Stimulated activated CD4-positive, alpha-beta T cell treated with anti-CD3 and anti-CD28 coated beads, TNF-alpha, amount 100 ng/mL, for 1 hour (primary cell): ENCODE measurements at places on chromosomes 12 and 14.

DNA sequence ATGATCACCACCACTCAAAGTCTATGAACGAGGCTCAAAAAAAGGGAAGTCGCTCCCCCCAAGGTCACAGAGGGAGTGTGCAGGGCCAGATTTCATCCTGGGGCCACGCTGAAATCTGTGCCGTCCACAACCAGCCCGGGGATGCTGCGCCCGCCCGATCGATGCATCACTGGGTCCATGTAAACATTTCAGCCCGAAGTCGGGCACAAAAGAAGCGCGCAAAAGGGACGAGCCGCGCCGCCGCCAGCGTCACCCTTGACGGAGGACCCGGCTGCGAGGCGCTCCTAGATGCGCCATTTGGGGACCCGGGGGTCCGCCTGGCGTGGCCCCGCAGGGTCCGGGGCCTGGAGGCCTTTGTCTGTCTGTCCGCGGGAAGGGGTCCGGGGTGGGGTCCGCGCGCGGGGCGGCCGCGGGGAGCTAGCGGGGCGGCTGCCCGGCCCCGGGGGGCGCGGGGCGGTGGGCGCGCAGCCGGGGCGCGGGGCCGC is 503 bp downstream of the FBXO21 start:
- no peak for DNase-seq

DNA sequence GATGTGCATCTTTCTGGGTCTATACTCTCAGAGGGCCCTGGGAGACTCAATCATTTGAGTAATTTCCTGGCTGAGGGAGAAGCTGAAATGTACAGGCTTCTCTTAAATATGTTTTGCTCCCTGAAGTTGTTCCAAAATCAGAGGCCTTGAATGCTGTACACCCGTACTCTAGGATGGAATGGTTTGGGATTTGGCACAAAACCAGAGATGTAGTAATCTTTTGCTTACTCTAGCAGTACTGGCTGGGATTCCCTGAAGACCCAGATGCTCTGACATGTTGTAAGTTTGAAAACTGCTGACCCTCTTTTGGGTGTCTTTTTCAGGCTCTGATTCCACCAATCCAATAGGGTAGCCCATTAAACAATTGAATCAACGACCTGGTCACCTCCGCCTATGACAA is 10.4 kb downstream of the ACACB start:
- no peak for DNase-seq

DNA sequence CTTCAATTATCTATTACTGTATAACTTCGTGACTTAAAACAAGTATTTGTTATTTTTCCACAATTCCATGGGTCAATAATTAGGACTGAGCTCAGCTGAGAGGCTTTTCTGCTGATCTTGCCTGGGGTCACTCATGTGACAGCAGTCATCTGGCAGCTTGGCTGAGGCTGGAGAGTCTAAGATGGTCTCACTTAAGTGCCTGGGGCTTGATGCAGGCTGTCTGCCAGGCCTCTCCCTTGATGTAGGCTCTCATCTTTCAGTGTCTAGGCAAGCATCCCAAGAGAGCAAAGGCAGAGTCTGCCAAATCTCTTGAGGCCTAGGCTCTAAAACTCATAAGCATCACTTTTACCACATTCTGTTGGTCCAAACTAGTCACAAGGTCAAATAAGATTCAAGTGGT is 93.2 kb downstream of the NKX2-1 start:
- DNase-seq = no peak

- no peak for DNase-seq
Observed at GRCh38 chr12:6773590-6774351, 1.5 kb downstream of the LAG3 start.

- no peak for DNase-seq
Observed at GRCh38 chr12:79687711-79688260, 3.0 kb downstream of the PAWR start.

DNA sequence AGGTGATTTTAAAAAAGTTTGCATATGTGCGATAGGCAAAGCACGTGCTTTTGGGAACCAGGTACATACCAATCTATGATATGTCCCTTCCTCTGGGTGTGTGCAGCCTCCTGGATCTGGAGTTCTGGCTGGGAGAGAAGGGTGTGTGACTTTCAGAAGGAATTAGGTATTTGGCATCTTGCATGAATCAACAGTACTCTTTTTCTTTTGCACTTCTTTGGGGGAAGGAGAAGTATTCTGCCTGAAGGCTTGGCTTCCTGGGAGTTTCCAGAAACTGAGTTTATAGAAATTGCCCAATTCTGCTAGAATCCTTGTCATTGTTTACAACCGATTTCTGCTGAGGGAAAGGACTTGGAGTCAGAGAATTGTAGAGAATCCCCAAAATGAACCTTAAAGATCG is 2.9 kb upstream of the CLMN start:
- DNase-seq = no peak

GRCh38 chr12:52535574-52535973 is 15.4 kb upstream of the KRT5 start:
- DNase-seq = no peak

DNA sequence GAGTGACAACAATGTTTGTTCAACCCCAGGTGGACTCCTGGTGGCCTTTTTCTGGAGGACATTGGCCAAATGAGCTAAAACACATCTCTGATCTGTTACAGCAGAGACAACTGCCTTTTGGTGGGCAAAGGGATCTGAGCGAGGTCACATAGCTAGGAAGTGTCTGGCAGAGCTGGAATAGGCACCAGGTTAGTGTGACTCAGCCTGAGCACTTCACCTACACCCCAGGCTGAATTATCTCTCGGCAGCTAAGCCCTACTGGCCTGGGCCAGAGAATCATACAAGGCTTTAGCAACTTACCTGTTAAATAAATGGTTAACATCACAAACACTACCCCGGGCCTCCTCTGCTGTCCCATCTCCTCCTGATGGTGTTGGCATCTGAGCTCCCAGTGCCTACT is 50.2 kb upstream of the HSPB8 start:
- DNase-seq = no peak

GRCh38 chr12:113291586-113291985 is 43.3 kb downstream of the SLC8B1 start:
- DNase-seq = no peak

DNA sequence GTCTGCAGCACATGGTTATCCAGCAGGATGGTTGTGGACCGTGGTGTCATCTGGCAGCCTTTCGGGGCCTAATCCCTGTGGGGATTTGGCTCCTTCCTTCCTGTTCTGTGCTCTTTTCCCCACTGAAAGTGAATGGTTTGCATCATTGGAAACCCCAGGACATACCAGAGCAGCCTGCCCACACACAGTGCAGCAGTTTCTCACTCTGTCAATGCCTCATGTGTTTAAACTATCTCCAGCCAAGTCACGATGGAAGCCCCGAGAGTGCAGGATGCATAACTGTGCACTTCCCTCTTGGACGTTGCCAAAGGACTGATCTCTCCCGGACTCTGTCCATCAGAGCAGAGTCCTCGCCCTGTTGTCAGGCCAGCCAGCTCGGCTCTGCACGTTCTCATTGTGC is 29.0 kb upstream of the AMN start:
- DNase-seq = no peak

DNA sequence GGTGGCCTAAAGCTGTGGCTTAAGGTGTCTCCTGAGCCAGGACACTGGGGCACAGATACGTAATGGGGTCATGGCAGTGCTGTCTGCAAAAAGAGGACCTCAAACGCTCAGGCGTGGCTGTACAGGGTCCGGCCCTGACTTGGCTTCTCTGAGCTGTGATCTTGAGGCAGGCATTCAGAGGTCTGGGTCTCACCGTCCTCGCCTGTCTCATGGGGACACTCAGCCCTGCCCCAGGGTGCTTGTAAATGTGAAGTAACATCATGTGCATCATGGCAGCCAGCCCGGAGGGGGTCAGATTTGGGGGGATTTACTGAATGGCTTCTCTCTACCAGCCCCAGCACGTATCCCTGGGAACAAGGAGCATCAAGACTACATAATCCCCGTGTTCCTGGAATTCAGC is 28.8 kb downstream of the DIO3 start:
- no peak for DNase-seq

- DNase-seq = no peak
Observed at GRCh38 chr12:6207259-6207925, 7.2 kb downstream of the CD9 start.

DNA sequence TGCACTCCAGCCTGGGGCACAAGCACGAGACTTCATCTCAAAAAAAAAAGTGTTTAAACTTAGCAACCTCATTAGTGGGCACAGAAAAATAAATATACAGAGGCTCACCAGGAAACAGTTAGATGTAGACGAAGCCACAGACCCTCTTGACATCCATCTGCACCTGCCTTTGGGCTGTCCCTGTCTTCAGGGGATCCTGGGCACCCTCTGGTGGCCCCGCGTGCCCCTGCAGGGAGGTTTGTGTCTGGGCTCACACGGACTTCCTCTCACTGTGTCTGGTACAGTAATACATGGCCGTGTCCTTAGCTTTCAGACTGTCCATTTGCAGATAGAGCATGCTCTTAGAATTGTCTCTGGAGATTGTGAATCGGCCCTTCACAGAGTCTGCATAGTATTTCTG is 916.5 kb downstream of the TMEM121 start:
- peak; percentile 13 for DNase-seq

- DNase-seq = no peak
Observed at GRCh38 chr14:74395094-74395493, 30.9 kb downstream of the SYNDIG1L start.

DNA sequence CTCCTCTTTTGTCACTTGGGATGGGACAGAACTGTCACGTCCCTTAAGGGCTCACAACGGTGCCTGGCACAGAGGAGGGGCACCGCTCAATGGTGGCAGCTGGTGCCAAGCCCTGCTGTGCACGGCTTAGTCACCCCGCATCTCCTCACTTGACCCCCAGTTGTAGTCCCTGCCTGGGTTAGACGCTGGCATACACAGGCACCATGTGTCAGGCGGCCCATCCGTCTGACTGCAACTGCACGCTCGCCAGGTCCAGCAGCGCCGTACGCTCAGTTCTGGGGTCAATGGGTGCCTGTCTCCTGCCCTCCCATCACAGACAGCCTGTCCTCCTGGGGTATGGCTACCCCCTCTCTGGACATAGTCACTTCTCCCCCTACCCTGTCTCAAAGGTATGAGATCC is 1.6 kb upstream of the PACS2 start:
- no peak for DNase-seq

- DNase-seq = no peak
Observed at GRCh38 chr12:74899031-74899829, 310.4 kb downstream of the KCNC2 start.

- DNase-seq = no peak
Observed at GRCh38 chr12:59164991-59165718, 244.9 kb upstream of the LRIG3 start.

GRCh38 chr12:15712823-15713660 is 76.1 kb downstream of the EPS8 start:
- no peak for DNase-seq

DNA sequence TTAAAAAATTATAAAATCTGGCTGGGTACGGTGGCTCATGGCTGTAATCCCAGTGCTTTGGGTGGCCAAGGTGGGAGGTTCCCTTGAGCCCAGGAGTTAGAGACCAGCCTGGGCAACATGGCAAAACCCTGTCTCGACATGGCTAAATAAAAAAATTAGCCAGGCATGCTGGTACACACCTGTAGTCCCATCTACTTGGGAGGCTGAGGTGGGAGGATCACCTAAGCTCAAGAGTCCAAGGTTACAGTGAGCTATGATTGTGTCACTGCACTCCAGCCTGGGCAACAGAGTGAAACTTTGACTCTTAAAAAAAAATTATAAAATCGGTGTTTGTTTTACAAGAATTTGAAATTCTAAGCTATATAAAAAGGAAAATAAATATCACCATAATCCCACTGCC is 141.8 kb downstream of the SLC38A6 start:
- DNase-seq = no peak

GRCh38 chr14:103341250-103342129 is 7.5 kb downstream of the EIF5 start:
- no peak for DNase-seq

DNA sequence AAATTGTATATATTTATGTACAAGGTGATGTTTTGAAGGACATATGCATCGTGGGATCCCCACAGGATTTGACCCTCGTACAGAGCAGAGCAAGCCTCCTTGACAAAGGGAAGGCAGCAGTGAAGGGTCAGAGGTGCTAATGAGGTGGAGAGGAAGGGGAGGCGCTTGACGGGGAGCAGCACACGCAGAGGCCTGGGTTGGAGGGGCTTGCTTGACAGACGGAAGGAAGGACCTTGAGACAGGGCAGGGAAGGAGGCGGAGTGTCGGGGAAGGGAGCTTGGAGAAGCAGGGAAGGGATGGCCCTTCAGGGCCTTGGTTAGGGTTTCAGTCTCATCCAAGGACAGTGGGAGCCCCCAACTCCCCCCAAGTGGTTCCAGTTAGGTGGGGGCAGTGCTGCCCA is 52.6 kb downstream of the ZNF664 start:
- no peak for DNase-seq

DNA sequence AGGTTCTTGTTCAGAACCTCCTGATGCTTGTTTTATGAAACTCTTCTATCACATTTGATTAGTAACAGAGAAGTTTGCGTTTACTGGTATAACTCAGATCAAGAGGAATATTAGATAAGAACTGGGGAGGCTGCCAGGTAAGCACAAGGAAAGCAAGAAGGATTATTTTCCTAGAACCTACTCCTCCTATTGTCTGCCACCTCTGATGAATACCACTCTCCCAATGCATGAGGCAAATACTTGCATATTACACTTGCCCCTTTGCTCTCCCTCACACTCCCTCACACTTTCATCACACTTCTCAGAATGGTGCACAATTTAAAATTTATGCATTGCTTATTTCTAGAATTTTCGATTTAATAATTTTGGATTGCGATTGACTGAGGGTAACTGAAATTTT is 43.6 kb downstream of the LIN7A start:
- DNase-seq = no peak

DNA sequence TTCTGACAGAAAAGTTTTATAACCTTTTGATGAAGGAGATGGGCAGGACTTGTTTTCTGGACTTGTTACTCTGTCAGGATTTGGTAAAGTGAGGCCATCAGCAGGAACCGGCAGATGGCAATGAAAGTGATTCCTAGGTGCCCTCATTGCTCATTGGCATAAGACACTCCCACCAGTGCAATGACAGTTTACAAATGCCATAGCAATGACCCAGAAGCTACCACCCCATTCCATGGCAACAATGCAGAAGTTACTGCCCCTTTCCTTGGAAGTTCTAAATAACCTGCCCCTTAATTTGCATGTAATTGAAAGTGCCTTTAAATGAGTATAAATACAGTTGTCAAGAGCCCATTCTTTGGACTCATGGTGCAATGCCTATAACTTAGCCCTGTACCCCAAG is 222.6 kb downstream of the CEP128 start:
- DNase-seq = no peak

- DNase-seq = no peak
Observed at GRCh38 chr14:31057035-31057434, 30.9 kb upstream of the STRN3 start.

GRCh38 chr14:45698462-45699134 is 445.6 kb upstream of the MIS18BP1 start:
- no peak for DNase-seq

GRCh38 chr12:42017051-42017450 is 127.6 kb downstream of the GXYLT1 start:
- no peak for DNase-seq

- no peak for DNase-seq
Observed at GRCh38 chr14:96584907-96585671, 82.9 kb downstream of the PAPOLA start.

DNA sequence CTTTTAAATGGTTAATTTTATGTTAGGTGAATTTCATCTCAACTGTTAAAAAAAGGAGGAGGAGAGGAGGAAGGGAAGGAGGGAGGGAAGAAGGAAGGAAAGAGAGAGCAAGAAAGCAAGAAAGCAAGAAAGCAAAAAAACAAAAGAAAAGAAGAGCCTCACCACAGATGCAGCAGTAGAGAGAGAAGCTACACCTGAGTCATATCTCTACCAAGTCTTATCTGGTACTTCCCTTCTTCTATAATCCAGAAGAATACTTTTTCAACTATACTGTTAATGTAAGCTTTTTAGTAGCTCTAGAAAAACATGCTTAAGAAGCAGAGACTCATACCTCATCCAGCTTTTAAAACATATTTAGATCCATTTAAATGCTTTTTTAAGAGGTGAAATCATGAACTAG is 5.6 kb upstream of the IL26 start:
- DNase-seq = no peak
